ENCODE measurements at places on chromosomes 7 and 10.
A peak's percentile ranks its signal among the peaks of the same experiment; 100 is the strongest.

DNA sequence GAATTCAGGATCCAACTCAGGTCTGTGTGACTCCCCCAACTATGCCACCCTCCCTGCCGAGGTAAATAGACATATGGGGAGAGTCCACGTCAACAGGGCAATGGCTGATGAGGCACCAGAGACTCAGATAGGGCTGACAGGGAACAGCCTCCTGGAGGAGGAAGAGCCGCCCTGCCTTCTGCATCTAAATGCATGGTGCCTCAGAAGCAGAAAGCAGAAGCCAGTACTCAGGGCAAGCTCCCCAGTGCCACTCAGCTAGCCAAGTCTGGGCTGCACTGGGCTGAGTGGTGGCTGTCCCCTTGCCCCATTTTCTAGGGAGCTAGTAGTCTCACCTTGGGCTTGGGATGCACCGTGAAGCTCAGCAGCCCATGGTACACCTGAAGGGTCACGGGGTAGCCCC is 11.0 kb downstream of the RRP12 start:
- no peak for DNase-seq

DNA sequence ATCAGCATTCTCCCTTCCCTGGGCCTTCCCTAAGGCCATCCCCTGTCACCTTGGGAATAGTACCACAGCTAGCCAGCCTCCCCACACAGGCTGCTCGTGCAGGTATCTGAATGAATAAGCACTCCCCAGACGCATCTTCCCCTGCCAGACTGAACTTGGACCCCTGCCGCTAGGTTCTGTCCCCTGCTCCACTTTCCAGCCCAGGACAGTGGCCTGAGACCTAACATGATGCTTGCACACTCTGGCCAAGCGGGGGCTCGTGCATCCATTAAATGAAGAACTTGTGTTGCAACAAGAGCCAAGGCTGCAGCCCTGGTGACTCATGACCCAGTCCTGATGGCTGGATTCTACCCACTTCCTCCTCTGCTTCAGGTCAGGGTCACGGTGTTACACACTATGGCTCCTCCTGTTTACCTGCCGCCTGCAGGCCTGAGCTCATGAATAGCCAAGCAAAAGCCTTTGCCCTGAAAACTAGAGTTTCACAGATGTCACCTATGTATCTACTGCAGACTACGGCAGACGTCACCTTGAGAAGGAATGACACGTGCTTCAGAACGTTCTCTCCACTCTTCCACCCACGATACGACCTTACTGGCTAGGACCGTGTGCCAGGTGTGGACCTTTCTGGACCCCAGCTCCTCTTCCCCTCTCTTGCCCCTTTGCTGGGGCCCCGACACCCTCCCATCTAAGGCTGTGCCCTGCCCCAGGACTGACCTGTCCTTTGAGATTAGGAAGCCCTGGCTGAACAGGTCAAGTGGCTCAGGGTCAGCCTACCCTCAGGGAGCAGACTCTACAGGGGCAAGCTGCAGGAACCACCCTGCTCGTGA is 6.5 kb downstream of the ASB13 start:
- peak; percentile 79 for DNase-seq

GRCh38 chr10:56298941-56299340 is 62.1 kb downstream of the ZWINT start:
- no peak for DNase-seq

DNA sequence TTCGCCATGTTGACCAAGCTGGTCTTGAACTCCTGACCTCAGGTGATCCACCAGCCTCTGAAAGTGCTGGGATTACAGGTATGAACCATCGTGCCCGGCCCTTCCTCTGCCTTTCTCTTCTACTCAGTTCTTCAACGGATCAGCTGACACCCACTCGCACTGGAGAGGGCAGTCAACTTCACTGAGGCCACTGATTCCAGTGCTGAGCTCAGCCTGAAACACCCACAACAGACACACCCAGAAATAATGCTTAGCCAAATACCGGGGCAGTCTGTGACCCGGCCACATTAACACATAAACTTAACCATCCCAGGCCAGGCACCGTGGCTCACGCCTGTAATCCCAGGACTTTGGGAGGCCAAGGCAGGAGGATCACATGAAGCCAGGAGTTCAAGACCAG is 119.3 kb upstream of the CHST15 start:
- no peak for DNase-seq

DNA sequence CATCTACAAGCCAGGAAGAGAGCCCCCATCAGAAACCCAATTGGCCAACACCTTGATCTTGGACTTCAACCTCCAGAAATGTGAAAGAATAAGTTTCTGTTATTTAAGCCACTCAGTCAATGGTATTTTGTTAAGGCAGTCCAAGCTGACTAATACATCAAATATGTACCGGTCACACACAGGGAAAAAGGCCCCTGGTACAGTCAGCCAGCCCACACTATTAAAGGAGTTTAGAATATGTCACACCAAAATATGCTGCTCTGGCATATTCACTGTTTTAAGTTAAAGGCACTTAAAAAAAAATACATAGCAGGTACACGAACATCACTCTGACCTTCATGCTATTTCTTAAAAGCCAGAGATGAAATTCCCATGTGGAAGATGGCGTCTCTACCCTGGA is 15.2 kb upstream of the CDCA7L start:
- DNase-seq = peak; percentile 83

DNA sequence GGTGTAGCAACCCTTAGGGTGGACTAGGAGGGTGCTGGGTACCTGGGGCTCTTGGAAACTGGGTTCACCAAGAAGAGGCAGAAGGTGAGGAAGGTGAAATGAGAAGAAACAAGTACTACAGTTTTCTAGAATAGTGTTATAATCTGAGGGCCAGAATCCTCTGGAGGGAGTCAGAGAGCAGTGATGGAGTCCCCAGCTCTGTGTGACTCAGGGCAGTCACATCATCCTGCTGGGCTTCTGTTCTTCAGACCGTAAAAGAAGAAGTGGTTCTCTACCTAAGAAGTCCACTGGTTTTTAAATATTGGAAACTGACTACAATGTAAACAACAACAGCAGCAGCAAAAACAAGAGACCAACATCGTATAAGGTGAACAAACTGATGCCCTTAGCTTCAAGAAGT is 197.3 kb downstream of the PRPF18 start:
- DNase-seq = peak; percentile 64

- DNase-seq = no peak
These were observed 3.1 kb upstream of the CYP26A1 start for GRCh38 chr10:93070378-93071176.

DNA sequence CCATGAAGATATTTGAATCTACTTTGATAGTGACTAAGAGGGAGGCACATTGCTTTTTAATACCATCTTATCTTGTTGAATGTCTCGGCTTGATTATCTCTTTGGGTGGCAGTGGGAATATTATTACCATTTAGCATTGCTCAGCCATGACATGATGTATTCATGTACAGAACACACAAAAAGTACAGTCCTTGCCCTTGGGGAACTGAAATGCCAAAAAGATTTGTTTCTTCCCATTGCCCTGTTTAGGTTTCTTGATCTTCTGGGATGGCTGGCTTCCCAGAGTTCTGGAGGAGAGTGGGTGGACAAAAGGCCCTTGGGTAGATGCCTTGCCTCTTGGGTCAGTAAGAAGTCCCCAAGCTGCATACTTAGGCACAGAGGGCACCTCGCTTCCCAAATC is 23.8 kb downstream of the SUFU start:
- DNase-seq = no peak

DNA sequence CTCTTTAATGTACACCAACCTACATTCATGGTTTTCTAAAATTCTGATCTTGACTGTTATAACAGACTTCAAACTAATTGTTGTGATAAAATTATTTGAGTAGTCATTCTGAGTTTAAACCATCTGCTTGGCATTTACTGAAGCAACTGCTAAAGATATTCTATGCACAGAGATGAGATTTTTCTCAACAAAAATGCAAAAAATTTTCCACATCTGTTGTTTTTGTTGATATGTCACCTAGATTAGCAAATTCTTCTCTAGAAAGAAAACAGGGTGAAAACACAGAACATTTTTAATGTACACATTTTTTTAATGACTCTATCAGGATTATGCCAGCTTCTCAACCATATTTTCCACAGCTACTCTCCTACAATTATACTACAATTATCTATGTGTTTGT is 42.7 kb downstream of the ARHGAP12 start:
- DNase-seq = no peak

DNA sequence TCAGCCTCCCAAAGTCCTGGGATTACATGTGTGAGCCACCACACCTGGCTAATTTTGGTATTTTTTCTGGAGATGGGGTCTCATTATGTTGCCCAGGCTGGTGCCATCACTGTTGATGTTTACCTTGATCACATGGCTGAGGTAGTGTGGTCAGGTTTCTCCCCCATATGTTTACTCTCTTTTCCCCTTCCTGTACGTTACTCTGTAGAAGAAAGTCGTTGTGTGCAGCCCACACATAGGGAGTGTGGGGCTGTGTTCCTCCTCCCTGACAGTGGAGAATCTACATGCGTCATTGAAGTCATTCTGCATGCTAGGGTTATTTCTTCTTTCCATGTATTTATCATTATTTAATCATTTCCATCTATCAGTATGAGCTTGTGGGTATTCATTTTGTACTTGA is 16.3 kb upstream of the ORAI2 start:
- no peak for DNase-seq

DNA sequence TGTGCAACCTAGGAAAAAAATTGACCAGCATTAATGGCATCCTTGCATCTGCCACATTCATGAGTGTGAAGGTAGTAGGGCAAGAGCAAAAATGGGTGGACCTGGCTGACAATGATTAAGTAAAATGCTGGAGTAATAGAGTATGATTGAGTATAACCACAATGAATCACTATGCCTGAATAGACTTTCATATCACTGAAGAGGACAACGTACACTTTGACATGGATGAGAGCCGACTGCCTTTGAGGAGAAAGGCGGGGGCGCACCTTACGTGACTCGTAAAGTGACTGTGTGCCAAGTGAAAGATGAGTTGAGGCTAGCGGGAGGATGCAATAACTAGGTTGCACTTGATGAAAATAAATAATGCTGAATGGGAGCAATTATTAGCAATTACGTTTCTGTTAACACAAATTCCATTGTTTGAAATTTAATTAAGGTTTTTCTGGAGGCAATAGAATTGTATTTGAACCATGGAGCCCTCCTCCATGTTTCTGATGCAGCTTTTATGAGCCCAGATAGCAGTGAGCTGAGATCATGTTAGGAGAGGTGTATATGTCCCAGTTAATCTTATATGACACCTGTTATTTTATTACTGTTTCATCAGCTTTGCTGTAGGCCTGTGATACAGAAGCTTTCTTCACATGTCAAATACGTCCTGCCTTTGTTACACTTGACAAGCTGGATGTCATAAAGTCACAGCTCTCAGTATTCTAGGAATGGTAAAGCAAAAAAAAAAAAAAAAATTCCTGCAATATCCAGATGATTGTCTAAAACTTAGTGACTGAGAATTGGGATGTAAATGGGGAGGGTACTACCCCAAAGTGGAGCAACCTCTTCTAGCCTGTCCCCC is 596.5 kb downstream of the NXPH1 start:
- DNase-seq = no peak

GRCh38 chr7:72465521-72465920 is 53.4 kb upstream of the CALN1 start:
- DNase-seq = no peak

DNA sequence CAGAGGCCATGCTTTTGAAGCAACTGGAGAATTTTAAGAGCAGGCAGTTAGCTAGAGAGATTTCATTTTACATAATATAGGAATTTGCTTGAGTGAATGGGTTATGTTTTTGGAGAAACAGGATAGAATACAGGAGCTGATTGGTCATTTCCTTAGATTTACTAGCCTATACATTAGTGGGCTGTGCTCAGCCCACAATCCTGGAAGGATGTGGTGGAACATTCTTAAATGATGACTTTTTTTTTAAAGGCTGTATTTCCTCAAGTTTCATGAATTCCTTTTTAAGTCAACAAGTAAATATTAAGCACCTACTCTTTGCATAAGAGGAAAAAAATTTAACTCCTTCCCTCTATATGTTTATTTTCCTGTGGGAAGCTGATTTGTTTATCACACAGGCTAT is 314.4 kb upstream of the BMPER start:
- peak; percentile 73 for DNase-seq

DNA sequence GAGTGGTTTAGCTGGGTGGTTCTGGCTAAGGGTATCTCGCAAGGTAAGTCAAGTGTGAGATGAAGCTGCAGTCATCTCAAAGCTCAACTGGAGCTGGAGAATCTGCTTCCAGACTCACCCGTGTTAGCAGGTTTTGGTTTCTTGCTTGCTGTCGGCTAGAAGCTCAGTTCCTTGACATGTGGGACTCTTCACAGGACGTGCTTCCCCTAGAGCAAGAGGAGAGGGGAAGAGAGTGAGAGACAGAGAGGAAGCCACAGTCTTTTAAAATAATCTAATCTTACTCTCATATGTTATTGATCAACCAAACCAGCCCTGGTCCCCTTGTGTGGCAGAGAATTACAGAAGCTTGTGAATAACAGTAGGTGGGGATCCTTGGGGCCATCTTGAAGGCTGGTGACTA is 199.5 kb downstream of the REEP3 start:
- no peak for DNase-seq

GRCh38 chr7:73521636-73522104 is 423 bp downstream of the BAZ1B start:
- peak; percentile 20 for DNase-seq

Measured in IMR-90 (cell line).